CD4-positive, alpha-beta T cell treated with Interleukin-17A for 4 hours (primary cell): ENCODE measurements at places on chromosomes 4 and X.

DNA sequence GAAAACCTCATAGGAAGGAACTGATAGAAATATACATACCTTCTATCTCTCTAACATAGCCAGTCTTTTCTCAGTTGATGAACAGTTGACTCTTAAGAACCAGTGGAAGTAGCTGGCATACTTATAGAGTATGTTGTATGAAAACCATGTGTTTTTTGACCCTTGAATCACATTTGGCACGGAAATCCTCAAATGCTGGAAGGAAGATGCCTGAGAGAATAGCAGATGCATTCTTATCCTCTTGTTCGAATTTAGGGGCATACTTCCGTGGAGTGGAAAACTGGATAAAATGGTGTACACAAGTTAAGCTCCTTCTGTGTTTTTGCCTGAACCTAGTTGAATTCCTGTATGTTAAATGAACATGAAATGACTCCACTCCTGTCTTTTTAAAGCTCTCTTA lies 145.5 kb downstream of the PCDH7 start:
- DNase-seq: no peak

DNA sequence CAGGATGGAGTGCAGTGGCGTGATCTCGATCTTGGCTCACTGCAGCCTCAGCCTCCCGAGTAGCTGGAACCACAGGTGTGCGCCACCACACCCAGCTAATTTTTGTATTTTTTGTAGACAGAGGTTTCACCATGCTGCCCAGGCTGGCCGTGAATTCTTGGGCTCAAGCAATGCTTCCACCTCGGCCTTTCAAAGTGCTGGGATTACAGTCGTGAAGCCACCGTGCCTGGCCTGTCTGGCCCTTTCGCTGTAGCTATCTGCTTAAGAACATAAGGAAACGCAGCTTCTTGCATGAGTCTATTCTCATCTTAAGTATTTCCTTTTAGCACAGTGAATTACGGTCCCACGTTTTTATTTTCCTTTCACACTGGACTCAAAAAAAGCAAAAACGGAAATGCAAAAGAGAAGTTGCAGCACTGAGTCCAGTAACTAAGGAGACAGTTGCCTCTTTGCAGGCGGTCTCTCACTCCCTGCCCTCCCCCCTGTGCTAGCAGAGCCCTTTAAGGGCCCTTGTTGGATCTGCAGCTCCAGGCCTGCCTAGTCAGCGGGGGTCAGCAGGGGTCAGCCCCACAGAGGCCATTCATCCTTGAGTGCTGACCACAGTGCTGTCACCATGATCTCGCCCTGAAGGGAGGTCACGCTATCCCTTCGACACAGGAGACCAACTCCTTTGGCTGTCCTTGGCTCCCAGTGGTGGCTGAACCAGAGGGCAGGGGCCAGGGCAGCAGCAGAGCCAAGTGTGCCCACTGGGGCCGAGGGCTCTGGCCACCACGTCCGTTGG lies 21.8 kb upstream of the TBC1D14 start:
- DNase-seq: no peak

GRCh38 chr4:125072269-125072668 lies 242.5 kb upstream of the FAT4 start:
- DNase-seq: no peak

DNA sequence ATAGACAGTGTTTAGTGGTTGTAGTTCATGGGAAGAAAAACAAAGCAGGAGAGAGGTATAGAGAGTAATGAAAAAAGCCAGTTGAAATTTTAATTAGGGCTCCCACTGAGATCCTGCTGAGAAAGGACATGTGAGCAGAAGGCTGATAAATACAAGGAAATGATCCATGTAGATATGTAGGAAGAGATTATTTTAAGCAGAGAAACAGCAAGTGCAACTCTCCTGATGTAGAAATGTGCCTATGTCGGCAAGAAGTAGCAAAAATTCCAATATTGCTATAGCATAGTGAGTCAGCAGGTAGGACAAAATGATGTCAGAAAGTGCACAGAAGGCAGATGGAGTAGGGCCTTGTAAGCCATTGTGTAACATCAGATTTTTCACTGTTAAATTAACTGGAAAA lies 1027.3 kb downstream of the PCDH18 start:
- no peak for DNase-seq

GRCh38 chrX:134460862-134461220 lies 876 bp downstream of the HPRT1 start:
- DNase-seq: no peak

DNA sequence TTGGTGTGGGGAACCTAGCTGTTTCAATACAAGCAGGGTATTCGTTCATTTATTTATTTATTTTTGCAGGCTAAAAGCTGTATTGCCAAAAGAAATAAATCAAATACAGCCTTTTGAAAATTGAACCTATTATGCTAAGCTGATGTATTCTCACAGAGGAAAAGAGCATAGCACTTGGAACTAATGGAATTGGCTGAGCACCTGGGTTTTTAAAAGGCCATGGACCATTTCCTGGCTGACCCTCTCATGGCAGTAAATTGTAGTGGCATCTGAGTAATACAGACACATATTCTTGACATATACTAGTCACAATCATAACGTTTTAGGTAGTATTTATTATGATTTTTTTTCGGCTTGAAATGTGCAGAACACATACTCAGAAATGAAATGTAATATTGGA lies 71.8 kb upstream of the ALG13 start:
- no peak for DNase-seq

DNA sequence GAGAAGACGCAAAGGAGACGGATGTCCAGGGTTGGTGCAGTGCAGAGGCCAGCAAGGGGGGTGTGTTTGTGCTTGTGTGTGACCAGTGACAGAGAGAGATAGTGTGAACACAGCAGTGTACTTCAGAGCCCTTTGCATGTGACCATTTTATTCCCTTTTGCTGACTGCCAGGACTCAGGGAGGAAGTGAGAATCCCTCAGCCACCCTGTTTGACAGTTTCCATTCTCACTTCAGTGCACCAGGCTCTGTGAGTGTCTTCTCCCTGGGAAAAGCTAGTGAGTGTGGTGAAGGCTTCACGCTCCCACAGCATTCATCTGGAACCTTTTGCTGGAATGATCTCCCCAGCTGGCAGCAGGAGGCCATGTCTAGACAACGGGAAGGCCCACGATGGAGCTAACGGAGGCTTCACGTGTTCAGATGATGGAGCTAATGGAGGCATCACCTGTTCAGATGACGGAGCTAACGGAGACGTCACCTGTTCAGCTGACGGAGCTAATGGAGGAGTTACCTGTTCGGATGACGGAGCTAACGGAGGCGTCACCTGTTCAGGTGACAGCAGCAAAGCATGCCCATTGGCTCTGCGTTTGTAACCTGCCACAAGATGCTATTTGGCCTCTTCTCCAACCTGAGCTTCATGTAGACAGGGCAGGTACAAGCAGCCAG lies 195.4 kb downstream of the AFAP1 start:
- no peak for DNase-seq

- no peak for DNase-seq
Observed at GRCh38 chr4:8732092-8732491, 139.5 kb downstream of the CPZ start.

DNA sequence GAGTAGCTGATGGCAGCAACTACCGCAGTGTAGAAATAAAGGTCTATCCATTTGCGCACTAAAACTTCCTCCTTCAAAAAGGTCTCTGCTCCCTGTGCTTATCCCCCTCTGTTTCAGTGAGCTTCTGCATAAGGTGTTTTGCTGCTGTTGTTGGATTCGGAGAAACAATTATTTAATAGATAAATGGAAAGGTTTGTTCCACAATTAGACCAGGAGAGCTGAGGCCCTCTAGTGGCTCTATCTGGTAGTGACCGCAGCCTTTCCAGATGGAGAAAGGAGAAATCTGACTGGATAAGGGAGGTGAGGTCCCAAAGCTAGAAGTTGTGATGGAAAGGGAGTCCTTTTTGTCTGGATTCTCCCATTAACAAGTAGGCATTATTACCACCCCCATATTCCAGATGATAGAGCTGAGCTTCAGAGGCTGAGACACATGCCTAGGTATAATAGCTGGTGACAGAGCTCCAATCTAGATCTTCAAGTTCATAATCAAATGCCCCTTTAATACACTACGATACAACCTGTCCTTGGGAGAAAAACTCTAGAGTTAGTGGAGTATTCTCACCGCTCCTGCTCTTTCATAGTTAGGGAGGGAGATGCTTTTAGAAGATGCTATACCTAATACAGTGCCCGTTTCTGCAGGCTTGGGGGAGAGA lies 5.1 kb upstream of the GABRQ start:
- peak; percentile 28 for DNase-seq

DNA sequence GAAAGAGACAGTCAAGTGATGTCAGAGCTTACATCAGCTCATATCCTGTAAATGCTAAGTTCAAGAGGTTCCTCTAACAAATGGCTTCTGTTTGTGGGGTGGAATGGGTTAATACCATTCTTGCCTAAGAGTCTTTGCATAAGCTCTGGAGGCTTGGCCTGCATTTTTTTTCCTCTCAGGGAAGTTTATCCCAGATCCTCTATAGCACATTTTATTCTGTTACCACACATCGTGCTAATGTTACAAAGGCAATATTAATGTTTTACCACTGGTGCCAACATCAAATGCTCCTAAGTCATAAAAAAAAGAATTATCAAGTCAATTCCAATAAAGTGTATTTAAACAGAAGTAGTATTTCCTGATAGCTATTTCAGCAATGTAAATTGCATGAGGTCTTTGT lies 2.9 kb upstream of the ADH6 start:
- DNase-seq: no peak

DNA sequence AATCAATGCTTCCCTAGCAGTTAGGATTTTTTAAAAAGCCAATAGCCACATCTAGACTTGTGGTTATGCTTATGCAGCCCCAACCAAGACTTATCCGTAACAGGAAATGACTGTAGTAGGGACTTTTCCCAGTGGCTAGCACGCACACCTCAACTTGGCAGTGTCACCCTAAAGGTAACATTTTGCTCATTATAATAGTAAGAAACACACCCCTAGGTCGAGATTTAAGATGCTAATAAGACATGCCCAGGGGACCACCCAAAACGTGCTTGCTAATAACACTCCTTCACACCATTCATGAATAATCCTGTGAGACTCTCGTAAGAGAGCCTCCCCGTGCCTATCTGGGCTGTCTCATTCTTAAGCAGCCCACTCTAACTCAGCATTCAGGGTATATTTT lies 195.3 kb downstream of the CHIC1 start:
- no peak for DNase-seq

GRCh38 chr4:68358988-68359387 lies 9.1 kb upstream of the YTHDC1 start:
- DNase-seq: no peak

DNA sequence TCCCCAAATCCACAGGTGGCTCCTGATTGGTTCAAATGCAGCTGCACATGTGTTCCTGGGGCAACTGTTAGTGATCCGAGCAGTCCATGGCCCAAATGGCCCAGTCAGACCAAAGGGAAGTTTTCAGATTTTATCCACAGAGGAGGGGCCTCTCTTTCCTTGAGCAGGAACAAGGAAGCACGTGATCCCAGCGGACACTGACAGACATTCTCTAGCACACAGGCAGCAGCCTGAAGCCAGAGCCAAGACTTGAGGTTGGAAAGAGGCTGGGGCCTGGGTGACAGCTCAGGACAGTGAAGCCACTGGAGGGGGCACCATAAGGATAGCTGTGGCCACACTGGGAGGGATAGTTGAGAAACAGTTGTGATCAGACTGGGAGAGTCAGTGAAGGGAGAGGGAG lies 3.5 kb upstream of the ZFP92 start:
- DNase-seq: no peak

DNA sequence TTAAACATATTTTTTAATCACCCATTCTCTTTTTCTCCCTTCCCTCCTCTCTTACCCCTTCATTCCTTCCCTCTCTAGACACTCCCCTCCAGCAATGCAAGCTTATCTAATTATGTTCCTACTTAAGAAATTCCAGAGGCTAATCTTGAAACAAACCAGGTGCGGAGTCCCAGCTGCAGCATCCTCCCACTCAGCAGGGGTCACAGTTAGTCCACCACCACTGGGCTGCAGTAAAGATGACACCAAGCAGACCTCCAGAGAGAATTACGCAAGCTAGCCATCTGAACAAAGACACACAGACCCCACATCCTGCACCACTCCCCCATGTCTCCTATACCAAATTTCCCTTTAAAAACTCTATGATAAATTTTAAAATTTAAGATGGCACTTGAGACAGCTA lies 13.9 kb upstream of the SEC24B start:
- no peak for DNase-seq

GRCh38 chr4:4866866-4867374 lies 7.5 kb downstream of the MSX1 start:
- no peak for DNase-seq

DNA sequence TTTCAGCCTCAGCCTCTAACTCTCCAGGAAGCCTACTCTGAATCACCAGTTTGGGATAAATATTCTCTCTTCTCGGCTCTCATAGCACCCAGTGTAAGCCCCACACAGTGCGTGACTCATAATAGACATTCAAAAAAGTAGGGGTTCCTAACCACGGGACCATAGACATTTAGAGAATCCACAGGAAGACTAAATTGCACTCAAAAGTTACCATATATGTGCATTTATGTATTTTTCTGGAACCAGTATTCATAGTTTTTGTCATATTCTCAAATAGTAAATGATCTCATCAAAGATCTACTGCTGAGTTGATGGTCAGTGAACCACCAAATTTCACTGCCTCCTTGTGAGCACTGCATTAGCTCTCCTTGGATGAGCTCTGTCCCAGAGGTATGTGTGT lies 625.7 kb downstream of the SMARCA1 start:
- no peak for DNase-seq

DNA sequence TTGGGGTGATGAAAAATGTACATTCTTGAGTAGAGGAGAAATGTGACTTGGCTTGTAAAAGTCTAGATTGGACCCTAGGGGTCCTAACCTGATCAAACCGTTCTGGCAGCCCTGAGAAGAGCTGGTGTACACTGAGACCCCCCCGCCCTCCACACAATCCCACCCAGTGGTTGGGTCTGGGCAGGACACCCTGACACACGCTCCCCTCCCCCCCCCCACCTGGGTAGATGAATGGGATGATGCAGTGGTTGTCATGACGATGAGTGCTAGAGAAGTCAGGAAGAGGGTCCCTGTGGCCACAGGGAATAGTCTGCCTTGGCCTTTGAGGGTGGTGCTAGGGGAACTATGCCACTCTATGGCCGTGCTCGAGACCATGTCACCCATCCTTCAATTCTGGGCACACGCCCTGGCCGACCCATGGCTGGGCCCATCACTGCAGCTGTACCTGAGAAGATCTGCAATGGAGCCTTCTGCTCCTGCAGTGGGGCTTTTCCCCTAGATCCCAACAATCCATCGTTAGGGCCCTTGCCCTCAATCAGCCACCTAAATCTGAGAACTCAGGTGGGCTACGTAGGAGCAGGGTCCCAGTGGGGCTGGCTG lies 4.4 kb downstream of the CDK16 start:
- DNase-seq: no peak

- no peak for DNase-seq
Observed at GRCh38 chr4:123862812-123863211, 466.2 kb downstream of the SPRY1 start.

GRCh38 chr4:108690738-108691137 lies 40.3 kb downstream of the OSTC start:
- no peak for DNase-seq

- no peak for DNase-seq
Observed at GRCh38 chrX:153906126-153906917, 1.8 kb downstream of the AVPR2 start.
